Activated naive CD8-positive, alpha-beta T cell treated with anti-CD3 and anti-CD28 coated beads, Interleukin-2, amount 10 ng/mL, durations not matched to agents 7 days and 5 days (primary cell): ENCODE measurements at places on chromosomes 5 and 9.

GRCh38 chr9:4514252-4515128 lies 24.2 kb downstream of the SLC1A1 start:
- peaks cover 5% of the 10 kb centered on the region for H3K4me1 ChIP-seq
- H3K4me3 ChIP-seq = no peak overlapping the region
- DNase-seq = no peak
- H3K27ac ChIP-seq = no peak overlapping the region
- H3K27me3 ChIP-seq = peaks cover 4% of the 10 kb centered on the region
- H3K36me3 ChIP-seq = no peaks in the 10 kb centered on the region

DNA sequence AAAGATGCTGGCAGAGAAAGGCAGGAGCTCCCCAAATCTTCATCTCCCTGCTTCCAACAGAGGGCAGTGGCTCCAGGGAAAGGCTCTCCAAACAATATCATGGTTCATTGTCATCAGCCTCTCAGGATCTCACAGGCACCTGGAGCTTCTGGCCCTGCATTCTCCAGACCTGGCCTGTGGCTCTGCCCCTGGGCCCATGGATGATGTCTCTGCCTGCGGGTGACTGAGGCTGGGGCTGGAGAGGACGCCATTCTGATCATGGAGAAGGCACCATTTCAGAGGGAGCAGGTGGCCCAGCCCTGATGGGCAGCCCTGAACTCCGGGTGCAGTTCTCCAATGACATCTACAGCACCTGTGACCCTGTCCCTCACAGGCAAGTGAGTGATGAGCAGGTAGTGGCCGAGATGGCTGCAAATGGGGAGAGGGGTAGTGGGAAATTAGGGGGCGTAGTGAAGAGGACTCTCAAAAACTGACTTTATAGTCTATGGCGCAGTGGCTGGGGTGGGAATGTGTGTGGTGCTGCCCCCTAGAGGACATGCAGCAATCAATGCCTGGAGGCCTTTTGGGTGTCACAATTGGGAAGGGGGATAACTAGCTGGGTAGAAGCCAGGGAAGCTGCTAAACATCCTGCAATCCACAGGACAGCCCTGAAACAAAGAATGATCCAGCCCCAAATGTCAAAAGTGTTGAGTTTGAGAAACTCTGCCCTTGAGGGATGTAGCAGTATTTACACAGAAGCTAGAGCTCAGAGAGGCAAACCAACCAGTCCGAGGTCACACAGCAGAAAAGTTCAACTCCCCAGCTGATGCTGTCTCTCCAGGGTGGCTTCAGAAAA lies 3.2 kb downstream of the SH3PXD2B start:
- H3K27me3 ChIP-seq = peaks cover 51% of the 10 kb centered on the region
- H3K36me3 ChIP-seq = no peaks in the 10 kb centered on the region
- H3K4me1 ChIP-seq = peaks cover 7% of the 10 kb centered on the region
- H3K27ac ChIP-seq = no peak overlapping the region
- DNase-seq = peak; percentile 48
- H3K4me3 ChIP-seq = no peak overlapping the region

DNA sequence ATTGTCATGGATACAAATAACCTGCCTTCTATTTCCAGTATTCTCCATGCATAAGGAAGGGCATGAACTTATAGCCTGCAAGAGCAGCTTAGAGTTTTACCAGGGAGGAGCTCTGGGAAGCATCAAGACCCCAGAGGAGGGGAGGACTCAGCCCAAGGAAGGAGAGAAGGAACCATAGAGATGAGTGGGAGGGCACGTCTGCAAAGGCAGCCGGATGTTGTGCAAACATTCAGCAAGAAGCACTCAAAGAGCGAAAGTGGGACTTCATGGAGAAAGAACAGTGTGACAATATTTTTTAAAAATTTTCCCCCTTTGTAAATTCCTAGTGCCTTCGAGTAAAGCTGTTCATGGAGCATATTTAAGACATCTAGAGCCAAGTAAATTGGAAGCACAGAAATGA lies 270.1 kb upstream of the PTGER4 start:
- H3K4me1 ChIP-seq = peaks cover 57% of the 10 kb centered on the region
- H3K36me3 ChIP-seq = peaks cover 11% of the 10 kb centered on the region
- peak; percentile 40 for DNase-seq

DNA sequence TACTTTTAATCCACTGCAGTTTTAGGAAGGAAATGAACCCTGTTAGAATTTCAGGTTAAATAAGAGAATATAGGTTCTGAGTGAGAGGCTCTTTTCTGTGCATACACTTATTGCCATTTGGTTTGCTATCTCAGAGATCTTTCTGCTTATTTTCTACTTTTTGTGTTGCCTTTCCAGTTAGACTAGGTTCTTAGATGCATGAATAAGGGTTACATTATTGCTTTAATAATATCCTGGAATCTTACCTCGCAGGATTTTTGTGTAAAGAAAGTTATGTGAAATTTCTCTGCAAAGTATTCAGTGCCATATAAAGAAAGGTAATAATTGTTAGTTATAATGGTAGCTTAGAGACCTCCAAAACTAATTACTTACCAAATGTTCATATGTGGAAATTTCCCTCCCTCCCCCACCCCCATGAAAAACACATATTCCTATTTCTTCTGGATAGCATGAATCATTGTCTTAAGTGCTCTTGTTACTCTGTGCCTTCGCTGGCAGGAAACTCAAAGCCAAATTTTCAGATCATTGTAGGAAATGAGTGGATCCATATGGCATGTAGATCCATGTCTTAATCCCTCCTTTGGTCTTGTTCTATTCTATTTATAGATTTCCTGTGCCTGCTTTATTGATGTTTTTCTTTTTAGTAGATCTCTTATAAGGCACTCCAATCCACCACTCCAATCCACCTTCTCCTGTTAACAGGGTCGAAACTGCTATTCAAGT lies 2.7 kb upstream of the APBA1 start:
- peaks cover 41% of the 10 kb centered on the region for H3K27me3 ChIP-seq
- no peak for DNase-seq
- no peaks in the 10 kb centered on the region for H3K36me3 ChIP-seq
- H3K27ac ChIP-seq = no peak overlapping the region
- peaks cover 4% of the 10 kb centered on the region for H3K4me1 ChIP-seq

DNA sequence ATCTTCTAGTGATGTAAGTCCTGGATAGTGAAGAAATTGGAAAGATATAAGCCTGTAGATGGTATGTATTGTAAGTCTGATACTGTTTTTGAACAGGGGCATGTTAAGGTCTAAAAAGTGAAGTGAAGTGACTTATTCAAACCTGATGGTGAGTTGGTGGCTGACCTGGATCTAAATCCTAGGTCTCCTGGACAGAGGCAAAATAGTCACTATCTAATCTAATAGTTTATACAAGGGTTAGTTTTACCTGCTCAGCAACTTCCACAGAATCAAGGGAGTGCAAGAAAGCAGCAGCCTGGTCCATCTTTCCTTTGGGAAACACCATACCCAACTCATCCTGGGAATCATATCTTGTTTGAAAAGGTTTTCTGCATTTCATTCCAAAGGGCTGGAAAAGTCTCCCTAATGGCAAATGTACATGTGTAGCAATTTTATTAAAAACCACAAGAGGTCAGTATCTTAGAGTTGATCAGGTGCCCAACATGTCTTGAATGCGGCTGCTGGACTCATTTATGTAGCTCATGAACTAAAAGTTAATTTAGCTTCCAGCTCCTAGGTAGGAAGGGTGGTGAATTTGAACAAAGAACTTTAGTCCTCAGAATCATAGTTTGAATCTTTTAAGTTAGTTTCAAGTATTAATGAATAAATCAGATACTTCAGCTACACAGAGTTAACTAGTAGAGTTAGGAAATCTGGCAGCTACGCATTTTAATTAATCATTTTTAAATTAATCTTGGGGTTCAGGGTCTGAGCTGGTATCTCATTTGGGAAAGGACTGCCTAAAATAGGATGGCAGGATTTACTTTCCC lies 26.0 kb downstream of the SKP2 start:
- H3K27me3 ChIP-seq = no peaks in the 10 kb centered on the region
- H3K4me1 ChIP-seq = peaks cover 5% of the 10 kb centered on the region
- H3K27ac ChIP-seq = no peak overlapping the region
- no peak overlapping the region for H3K4me3 ChIP-seq

GRCh38 chr5:81749561-81750307 lies 1.2 kb downstream of the SSBP2 start:
- DNase-seq = peak; percentile 60
- H3K4me3 ChIP-seq = peak overlapping the region; percentile 88
- H3K36me3 ChIP-seq = peaks cover 3% of the 10 kb centered on the region

DNA sequence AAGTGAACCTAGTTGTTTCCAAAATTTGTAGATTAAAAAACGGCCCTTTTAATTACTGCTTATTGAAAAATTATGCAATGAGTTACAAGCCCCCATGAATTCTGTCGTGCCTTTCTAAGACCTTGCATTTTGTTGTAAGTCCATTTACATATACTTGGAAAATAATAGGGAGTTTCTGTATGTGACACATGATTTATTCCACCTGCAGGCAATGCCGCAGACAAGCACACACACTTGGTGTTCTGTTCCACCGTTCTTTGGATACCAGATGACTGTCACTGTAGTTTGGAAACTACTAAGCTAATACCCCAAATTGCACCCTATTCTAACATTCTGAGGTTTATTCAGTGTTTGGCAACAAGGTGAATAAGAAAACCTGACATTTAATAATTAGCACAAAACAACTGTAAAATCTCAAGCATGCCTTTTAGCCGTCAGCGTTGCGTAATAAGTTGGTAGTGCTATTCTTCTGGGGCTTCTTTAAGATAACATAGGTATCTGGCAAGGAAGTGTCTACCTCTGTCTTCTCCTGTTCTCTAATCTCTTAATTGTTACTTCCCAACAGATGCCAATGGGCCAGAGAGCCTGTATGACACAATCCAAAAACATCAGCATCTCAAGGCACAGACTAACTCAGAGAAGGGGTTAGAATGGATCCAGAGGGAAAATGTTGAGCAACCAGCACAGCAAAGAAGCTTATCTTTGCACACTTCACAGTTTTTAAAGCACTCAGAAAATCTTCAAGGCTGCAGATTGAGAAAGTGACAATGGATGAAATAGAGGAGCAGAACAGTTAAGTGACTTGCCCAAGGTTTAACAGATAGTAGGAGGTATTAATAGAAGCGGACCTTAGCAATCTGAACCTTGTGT lies 48.2 kb upstream of the DPYSL3 start:
- no peak for DNase-seq
- no peaks in the 10 kb centered on the region for H3K36me3 ChIP-seq
- H3K4me3 ChIP-seq = no peak overlapping the region
- no peak overlapping the region for H3K27ac ChIP-seq

- no peak for DNase-seq
- H3K27me3 ChIP-seq = no peaks in the 10 kb centered on the region
- H3K36me3 ChIP-seq = no peaks in the 10 kb centered on the region
- no peak overlapping the region for H3K4me3 ChIP-seq
Measured at GRCh38 chr5:123700624-123701287, 188.8 kb downstream of the CSNK1G3 start.

DNA sequence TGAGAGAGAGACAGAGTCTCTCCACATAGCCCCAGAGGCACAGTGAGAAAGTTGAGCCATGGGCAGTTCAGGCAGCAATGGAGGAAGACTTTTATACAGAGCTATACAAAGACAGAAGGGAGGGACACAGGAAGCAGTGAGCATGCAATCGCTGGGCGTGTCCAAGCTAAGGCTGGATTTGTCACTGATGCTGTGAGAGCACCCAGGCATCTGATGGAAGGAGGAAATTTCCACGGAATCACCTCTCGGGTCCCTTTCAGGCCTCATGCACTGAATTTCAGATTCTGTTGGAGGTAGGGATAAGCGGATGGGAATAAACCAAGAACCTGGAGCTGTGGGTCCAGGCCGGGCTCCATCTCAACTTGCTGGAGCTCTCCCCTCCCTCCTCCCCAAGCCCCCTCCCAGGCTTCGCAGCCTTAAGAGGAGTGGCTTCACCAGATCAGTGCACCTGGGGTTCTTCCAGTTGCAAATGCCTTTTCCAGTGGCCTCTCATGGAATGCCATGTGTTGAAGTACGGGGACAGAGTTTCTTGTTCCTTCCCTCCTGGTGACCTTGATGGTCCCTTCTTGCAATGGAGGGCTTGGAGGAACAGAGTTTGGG lies 114.8 kb upstream of the ALDH1B1 start:
- H3K4me1 ChIP-seq = peaks cover 18% of the 10 kb centered on the region
- H3K4me3 ChIP-seq = no peak overlapping the region
- DNase-seq = no peak
- H3K27me3 ChIP-seq = peaks cover 5% of the 10 kb centered on the region

DNA sequence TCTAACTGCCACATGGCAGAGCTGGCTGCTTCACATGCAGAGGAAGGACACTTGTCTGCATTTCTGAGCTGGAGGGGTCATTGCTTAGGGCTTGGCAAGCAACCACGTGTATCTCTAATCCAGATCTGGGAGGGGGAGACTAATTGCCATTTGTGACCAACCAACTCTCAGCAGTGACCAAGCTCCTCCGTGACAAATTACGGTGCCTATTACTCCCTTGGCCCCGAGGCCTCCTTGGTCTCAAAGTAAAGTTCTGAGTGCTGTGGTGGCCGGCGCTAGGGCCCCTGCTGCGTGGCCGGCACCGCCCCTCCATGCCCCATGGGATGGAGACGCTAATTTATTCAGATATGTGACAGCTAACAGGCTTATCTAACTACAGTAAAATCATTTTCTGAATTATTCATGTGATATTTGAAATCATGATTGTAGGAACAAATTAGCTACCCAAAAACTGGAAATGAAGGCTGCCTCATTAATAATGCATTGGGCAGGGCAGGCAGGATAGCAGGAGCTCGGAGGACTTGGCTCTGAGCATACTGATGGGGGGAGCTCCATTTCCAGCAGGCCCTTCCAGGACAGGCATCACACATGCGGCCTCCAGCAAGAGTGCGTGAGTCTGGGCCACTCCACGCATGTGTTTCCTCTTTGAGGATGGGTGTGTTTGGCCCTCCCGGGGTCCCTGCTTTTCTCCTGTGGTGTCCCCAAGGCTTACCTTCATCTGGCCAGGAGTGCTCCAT lies 67.7 kb downstream of the C5orf15 start:
- no peak overlapping the region for H3K27ac ChIP-seq
- no peak for DNase-seq
- H3K36me3 ChIP-seq = no peaks in the 10 kb centered on the region

DNA sequence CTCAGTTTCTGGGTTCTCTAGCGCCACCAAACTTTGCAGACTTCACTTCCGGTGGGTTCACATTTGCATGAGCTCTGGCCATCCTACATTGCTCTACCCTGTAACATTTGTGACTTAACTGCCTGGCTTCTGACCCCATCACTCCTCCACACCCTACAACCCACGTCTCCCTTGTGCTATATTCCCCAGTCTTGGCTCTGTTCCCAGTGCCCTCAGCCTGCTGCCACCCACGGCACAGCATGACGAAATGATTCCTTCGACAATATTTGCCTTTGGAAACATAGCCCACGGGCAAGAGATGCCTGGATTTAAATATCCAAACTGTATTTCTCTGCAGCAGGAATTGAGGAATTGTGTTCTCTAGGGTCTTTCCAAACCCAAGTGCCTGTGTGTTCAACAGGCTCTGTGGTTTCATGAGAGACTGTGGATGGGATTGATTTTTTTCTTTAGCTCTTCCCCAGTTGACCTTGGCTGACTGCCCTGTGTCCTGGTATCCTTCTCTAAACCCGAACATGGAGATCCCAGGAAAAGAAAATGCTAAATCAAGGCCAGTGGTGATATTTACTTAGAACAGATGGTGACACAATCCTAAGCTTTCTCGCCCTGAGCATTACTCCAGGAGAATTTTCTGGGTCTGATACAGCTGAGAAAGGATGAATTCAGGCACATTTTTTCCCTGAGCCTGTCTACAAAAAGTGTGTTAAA lies 44.4 kb upstream of the GRIA1 start:
- DNase-seq = no peak
- H3K36me3 ChIP-seq = no peaks in the 10 kb centered on the region
- H3K4me3 ChIP-seq = no peak overlapping the region
- no peaks in the 10 kb centered on the region for H3K27me3 ChIP-seq
- H3K27ac ChIP-seq = no peak overlapping the region
